Karpas-422 (cell line): ENCODE measurements at places on chromosomes 12 and 14. TPM values are rescaled to one million over a fixed set of nuclear protein-coding genes. Genes with fewer than 3 reads are reported as not detected.

DNA sequence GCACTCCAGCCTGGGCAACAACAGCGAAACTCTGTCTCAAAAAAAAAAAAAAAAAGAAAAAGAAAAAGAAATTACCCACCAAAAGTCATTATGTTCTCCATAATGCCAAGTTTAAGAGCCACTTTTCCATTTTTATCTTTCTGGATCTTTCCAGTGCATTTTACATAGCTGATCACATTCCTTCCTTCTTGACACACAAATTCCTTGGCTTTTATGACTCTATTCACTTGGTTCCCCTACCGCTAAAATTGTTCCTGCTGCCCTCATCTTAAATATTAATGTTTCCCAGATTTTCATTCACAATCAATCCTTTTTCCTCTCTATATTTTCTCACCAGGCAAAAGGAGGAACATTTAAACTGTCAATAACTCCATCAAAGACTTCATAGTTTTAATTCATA, 20.2 kb downstream of the KLHL28 start:
- no peak overlapping the region for H3K27ac ChIP-seq
- H3K4me1 ChIP-seq: no peaks in the 10 kb centered on the region
- no peaks in the 10 kb centered on the region for H3K27me3 ChIP-seq
- no peak overlapping the region for H3K4me3 ChIP-seq
- H3K36me3 ChIP-seq: peaks cover 68% of the 10 kb centered on the region

GRCh38 chr12:118560733-118561132, 184.4 kb downstream of the SUDS3 start:
- no peak for DNase-seq
- no peak overlapping the region for H3K4me3 ChIP-seq
- no peaks in the 10 kb centered on the region; the same call in 1 of the 2 replicates for H3K27me3 ChIP-seq

DNA sequence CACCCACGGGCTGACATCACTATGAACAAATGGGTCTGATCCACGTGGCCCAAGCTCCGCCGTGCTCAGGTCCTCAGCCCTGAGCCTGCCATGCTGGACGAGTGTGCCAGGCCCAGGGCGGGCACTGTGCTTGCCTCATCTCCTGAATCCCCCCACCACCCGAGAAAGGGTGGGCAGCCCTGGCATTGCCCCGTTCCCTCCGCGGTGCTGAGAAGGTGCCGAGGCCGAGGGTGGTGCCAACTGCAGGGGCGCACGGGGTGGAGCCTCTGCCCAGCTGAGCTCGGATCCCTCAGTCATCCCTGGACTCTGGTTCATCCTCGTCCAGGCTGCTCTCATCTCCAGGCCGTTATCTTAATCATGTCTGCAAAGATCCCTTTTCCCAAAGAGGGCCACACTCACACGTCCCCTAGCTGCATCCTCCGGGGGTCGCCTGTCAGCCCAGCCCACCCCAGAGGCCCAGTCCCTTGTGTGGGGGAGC, 60.6 kb downstream of the NOC4L start:
- H3K36me3 ChIP-seq: no peaks in the 10 kb centered on the region
- H3K27ac ChIP-seq: no peak overlapping the region
- no peaks in the 10 kb centered on the region for H3K27me3 ChIP-seq

DNA sequence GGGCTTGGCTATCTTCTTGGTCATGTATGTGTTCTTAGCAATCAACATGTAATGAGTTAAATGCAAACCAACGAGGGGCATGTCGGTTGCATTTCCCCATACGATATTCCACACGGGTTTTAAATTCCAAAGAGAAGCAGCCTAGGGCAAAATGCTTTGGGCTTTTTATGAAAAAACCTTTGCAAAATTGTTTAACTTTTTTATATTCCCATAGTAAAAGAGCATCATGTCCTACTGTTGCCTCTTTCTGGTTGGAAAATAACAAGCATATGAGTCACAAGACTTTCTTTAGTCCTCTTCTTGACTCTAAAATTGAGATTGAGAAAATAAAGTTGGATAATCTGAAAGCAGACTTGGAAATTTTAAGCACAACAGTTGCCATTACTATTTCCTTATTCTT, 3.8 kb upstream of the DIO2 start:
- no peak overlapping the region for H3K4me3 ChIP-seq
- H3K27ac ChIP-seq: no peak overlapping the region
- no peaks in the 10 kb centered on the region for H3K27me3 ChIP-seq
- no peaks in the 10 kb centered on the region for H3K36me3 ChIP-seq
- peaks cover 7% of the 10 kb centered on the region; the same call in 1 of the 2 replicates for H3K4me1 ChIP-seq

DNA sequence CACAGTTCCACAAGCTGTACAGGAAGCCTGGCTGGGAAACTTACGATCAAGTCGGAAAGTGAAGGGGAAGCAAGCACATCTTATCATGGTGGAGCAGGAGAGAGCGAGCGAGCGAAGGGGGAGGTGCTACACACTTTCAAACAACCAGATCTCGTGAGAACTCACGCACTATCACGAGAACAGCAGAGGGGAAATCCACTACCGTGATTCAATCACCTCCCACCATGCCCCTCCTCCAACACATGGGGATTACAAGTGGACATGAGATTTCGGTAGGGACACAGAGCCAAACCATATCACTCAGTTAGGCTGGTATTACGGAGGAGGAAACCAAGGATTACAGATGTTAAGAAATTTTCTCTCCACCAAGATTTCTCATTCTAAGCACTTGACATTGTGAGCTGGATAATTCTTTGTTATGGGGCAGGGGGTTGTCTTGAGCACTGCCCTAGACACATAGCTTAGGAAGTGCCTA, 262.0 kb upstream of the G2E3 start:
- H3K4me1 ChIP-seq: no peaks in the 10 kb centered on the region
- no peak for DNase-seq
- no peak overlapping the region for H3K4me3 ChIP-seq
- H3K27ac ChIP-seq: no peak overlapping the region
- 0 out of 2 replicates have a peak, but pooled peaks cover 5% of the 10 kb centered on the region for H3K27me3 ChIP-seq

DNA sequence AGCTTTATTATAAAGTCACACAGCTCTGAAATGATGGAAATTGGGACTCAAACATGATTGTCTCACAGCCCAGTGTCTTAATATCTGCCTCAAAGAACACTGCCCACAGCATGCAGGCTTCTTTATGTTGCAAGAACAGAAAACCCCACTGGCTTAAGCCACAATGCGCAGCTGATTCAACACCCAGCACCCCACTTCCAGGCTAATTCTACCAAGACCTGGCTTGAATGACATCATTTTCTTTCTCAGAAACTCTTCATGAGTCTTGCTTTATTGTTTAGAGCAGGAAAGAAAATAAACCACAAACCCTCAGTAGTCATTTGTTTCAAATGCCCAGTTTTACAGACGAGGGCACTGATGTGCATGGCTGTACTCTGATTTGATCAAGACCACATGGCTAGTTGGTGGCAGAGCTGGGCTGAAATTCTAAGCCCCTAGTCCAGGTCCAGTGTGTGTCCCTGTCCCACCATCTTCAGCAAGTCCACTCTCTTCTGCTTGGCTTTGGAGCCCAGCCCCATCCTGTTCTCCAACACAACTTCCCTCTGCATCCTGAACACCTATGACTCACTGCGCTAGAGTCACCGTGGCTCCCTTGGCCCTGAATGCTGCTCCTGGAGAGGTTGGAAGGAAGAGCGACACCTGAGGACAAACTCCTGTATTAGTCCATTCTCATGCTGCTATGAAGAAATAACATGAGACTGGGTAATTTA, 50.3 kb upstream of the SRSF5 start:
- no peak overlapping the region for H3K4me3 ChIP-seq
- no peak for DNase-seq
- H3K36me3 ChIP-seq: peaks cover 28% of the 10 kb centered on the region; the same call in 1 of the 2 replicates
- no peaks in the 10 kb centered on the region for H3K4me1 ChIP-seq

DNA sequence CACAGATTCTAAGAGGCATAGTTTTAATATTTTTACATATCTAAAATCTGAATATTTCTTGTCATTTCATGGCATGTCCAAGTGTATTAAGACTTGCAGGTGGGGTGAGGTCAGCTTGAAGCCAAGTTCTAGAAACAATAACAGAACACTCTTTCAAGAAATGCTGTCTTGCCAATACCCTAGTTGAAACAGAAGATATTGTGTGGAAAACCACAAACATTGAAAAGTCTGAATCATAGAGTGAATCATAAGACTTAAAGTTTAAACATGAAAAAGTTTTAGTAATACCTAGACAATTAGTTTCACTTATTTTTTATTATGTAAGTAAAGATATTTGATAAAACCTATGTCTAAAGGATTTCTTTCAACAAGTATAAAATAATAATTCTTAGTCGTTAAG, 191.5 kb upstream of the CAND1 start:
- no peak overlapping the region for H3K4me3 ChIP-seq
- no peak overlapping the region for H3K27ac ChIP-seq
- no peaks in the 10 kb centered on the region; the same call in 1 of the 2 replicates for H3K27me3 ChIP-seq
- H3K4me1 ChIP-seq: no peaks in the 10 kb centered on the region

GRCh38 chr14:81161749-81162148, 59.0 kb downstream of the GTF2A1 start:
- peak; percentile 62 for DNase-seq
- no peak overlapping the region for H3K4me3 ChIP-seq
- no peaks in the 10 kb centered on the region for H3K36me3 ChIP-seq
- peaks cover 48% of the 10 kb centered on the region for H3K4me1 ChIP-seq

- no peak overlapping the region for H3K27ac ChIP-seq
- H3K4me3 ChIP-seq: no peak overlapping the region
- DNase-seq: no peak
- no peaks in the 10 kb centered on the region; the same call in 1 of the 2 replicates for H3K27me3 ChIP-seq
- no peaks in the 10 kb centered on the region for H3K36me3 ChIP-seq
- H3K4me1 ChIP-seq: no peaks in the 10 kb centered on the region
Measured at GRCh38 chr14:106610691-106611090, 1084.3 kb downstream of the TMEM121 start.

DNA sequence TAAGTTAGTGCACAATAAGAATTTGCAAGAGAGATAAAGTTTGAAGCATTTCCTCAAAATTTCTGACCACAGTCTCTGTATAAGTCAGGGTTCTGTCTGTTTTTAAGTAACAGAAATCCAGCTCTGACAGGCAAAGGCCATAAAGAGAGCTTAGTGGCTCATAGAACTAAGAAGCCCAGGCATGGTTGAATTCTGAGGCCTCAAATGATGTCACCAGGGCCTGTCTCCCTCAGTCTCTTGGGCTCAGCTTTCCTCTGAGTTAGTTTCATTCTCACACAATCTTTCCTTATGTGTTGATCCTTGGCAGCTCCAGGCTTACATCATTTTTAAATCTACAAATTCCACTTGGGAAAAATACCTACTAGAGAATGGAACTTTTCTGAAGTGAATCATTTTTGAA, 173.4 kb upstream of the ATP2B1 start:
- peak; percentile 14 for DNase-seq
- no peaks in the 10 kb centered on the region for H3K36me3 ChIP-seq
- H3K27me3 ChIP-seq: no peaks in the 10 kb centered on the region
- H3K4me1 ChIP-seq: peaks cover 15% of the 10 kb centered on the region

- H3K27me3 ChIP-seq: no peaks in the 10 kb centered on the region
- peaks cover 25% of the 10 kb centered on the region; the same call in 1 of the 2 replicates for H3K36me3 ChIP-seq
- peak overlapping the region; percentile 83 for H3K4me3 ChIP-seq
- peaks cover 64% of the 10 kb centered on the region for H3K4me1 ChIP-seq
- DNase-seq: peak; percentile 78
Measured at GRCh38 chr14:30621354-30621939, 672 bp upstream of the SCFD1 start.

- no peaks in the 10 kb centered on the region for H3K36me3 ChIP-seq
- H3K4me1 ChIP-seq: peaks cover 38% of the 10 kb centered on the region
- H3K27ac ChIP-seq: no peak overlapping the region
- H3K4me3 ChIP-seq: peak overlapping the region; percentile 64
Measured at GRCh38 chr12:52037248-52037861, 13.9 kb upstream of the NR4A1 start.

DNA sequence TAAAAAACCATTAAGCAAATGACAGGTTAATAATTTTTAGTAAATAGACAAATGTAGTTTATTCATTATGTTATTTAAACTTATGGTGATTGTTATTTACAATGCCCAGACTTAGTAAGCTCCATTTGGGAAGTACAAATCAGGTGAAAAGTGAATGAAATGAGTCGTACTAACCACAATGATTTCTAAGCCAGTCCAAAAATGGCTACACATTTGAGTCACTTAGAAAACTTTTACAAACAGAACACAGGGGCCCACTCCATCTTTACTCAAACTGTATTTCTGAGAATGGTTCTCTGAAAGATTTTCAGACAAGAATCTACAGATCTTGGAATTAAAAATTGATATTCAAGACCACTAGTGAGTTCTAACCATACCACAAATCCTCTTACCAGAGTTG, 653.3 kb upstream of the MIS18BP1 start:
- no peaks in the 10 kb centered on the region for H3K27me3 ChIP-seq
- H3K4me1 ChIP-seq: no peaks in the 10 kb centered on the region
- no peak overlapping the region for H3K4me3 ChIP-seq
- no peaks in the 10 kb centered on the region for H3K36me3 ChIP-seq
- no peak for DNase-seq
- no peak overlapping the region for H3K27ac ChIP-seq

GRCh38 chr14:70259420-70259819, 70.7 kb upstream of the SLC8A3 start:
- no peak overlapping the region for H3K27ac ChIP-seq
- H3K4me1 ChIP-seq: no peaks in the 10 kb centered on the region
- H3K36me3 ChIP-seq: no peaks in the 10 kb centered on the region
- DNase-seq: no peak
- no peak overlapping the region for H3K4me3 ChIP-seq

GRCh38 chr12:51744235-51744634, 104.3 kb downstream of the FIGNL2 start:
- no peaks in the 10 kb centered on the region for H3K36me3 ChIP-seq
- H3K27me3 ChIP-seq: no peaks in the 10 kb centered on the region
- no peak for DNase-seq

DNA sequence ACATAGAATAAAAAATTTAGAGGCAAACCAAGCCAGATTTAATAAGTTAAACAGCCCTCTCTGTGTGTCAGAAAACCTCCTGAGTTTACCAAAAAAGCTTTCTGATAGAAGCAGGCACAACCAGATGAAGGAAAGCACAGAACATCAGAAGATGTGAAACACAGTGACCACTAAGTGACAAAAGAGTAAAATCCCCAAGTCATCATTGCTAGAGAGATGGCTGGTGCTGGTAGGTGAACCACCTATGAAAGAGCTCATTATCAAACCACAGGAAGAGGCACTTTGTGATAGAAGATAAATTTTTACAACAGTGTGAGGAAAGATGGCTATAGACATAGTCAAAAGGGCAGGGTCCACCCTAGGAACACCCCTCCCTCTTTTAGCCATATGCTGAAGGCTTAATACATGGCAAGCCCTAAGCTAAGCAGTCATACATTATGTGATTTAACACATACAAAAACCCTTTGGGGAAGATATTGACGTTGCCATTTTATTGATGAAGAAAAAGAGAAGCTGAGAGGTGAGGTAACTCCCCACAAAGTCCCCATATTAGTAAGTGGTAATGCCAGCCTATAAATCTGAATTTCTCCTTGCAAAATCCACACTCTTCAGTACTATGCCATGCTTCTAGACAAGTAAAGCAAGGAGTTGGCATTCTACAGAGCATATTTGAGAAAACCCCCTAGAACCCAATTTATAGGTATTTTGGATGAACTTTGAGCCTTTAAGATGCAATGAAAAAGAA, 449.9 kb downstream of the LRIG3 start:
- no peaks in the 10 kb centered on the region for H3K36me3 ChIP-seq
- no peak for DNase-seq
- H3K4me3 ChIP-seq: no peak overlapping the region

The RPGRIP1 gene
- not detected in 2 replicates for total RNA-seq

The HVCN1 gene
- total RNA-seq: 5.1 and 11.5 TPM in 2 replicates

The JAG2 gene
- 0.29 TPM in 1 of 2 replicates, not detected in the other for total RNA-seq

The RNASE2 gene
- total RNA-seq: not detected in 2 replicates

The TAS2R42 gene
- total RNA-seq: not detected in 2 replicates

The TPCN1 gene
- 43.9 and 46.4 TPM in 2 replicates for total RNA-seq

The LRRC23 gene
- total RNA-seq: 8.7 and 9.7 TPM in 2 replicates

The RERGL gene
- total RNA-seq: not detected in 2 replicates

The BEST3 gene
- total RNA-seq: not detected in 2 replicates

The TRHDE gene
- not detected in 2 replicates for total RNA-seq

The IL22 gene
- total RNA-seq: not detected in 2 replicates

The MIS18BP1 gene
- 93.3 and 147 TPM in 2 replicates for total RNA-seq

The MYO1H gene
- not detected in 2 replicates for total RNA-seq
